Small intestine (tissue), 16 donors: ENCODE measurements at places on chromosomes 4 and X.
A peak's percentile ranks its signal among the peaks of the same experiment; 100 is the strongest.

DNA sequence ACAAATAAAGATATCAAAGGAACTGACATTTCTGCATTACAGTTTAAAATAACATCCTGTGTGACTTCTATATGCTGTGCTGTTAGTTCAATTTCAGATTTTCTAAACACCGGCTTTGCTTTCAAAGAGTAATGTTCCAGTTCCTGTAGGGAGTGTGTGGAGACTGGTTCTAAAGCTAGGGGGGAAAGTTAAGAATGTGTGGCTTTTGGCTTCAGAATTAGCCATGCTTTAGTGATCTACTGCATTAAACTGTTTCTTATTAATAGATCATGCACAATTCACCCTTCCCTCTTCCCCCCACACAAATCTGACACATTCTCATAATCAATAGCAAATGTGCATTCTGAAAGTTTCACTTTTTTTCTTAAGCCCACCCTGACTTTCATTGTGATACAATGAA, 32.0 kb upstream of the DKK2 start:
- no peak for DNase-seq

DNA sequence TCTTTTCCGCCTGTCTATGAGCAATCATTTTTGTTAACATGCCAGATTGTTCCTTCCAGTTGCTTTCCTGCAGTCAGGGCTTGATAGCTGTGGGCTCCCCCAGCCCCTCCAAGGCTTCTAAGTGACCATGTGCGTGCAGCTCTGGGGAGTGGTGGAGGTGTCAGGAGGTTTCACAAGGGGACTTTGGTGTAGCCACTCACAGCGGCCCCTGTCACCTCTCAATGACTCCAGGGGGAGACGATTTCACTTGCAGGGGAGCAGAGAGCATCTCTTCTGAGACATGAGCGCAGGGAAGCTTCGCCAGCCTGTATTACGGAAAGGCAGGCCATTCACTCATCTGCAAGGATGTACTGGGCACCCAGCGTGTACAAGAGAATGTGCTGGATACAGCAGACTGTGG, 3.1 kb upstream of the GPR78 start:
- no peak for DNase-seq

DNA sequence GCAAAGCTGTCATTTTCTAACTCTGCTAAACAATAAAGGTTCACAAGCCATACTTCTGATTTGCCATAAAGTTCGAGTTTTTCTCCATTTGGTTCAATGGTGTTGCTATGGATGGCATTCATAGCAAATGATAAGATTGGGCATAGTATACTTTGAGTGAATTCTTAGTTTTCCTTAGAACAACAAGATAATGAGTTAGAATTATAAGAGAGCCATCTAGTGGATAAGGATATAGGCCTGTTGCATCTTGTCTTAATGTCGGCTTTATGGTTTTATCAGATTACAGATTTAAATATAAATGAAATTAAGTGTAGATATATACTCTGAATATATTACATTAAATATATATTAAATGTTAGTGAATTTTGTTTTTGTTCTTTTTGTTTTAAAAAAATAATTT, 644.6 kb downstream of the IL1RAPL1 start:
- DNase-seq: no peak

DNA sequence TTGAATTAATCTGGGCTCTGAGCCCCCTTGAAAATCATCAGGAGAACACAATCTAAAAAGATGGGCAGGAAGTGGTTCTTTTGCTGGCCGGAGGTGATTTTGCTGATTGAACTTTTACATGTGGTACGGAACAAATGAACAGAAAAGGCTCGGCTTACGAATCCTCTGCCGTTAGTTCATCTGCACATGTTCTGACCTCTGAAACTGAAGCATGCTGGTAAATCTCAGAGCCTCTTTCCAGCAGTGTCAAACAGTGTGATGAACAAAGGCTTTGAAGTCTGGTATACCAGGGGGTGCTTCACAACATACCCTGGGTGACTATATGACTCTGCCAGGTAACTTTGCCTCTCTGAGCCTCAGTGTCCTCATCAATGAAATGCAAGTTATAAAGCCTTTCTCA, 194.2 kb upstream of the C1QTNF7 start:
- DNase-seq: no peak

DNA sequence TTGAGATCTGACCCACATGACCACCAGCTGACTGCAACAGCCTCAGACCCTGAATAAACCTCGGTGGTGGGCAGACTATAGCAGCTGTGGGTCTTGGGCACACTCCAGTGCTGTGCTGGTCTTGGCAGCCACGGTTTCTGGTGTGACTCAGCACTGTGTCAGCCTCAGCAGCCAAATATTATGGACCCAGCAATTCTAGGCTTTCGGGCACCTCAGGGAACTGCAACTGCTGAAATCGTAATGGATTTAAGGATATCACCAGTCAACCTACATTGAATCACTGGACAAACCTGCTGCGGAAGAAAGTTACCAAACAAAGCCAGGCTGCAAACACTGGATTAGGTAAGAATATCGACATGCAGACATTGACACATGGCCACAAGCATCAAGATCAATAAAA, 10.5 kb upstream of the UBE2NL start:
- no peak for DNase-seq

GRCh38 chr4:1512738-1513660, 106.8 kb upstream of the NKX1-1 start:
- peak; percentile 73 for DNase-seq

- no peak for DNase-seq
Measured at GRCh38 chr4:58191109-58191508, 1080.9 kb upstream of the IGFBP7 start.

DNA sequence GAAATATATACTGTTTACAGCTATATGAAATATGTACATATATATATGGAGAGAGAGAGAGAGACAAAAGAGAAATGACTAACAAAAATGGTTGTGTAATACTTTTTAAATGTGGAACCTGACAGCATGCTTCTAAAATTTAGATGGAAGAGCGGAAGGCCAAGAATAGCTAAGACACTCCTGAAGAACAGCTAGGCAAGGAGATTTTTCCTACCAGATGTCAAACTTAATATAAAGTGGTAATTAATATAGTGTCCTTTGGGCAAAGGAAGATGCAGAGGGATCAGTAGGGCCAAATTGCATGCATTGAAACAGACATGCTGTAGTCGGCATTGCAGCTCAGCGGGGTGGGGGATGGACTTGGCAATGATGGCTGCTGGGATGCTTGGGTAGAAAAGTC, 45.2 kb downstream of the ADD1 start:
- no peak for DNase-seq

- DNase-seq: no peak
Measured at GRCh38 chrX:16160729-16161128, 6.6 kb upstream of the MAGEB17 start.

DNA sequence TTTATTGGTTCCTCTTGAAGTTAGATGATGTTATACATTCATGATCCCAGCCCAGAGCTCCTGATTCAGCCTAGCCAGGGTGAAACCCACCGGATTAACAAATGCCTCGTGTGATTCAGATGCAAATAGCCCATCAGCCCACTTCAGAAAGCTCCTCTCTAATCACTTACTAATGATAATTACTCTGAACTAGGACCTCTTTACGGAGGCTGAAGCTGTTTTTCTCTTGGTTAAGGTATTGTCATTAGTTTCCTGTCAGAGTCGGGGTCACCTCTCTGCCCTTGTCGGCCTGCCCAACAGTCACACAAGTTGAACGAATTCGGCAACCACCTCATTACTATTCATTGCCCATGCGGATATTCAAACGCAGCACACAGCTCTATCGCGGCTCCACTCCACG, 36.6 kb downstream of the ZFP42 start:
- DNase-seq: no peak

DNA sequence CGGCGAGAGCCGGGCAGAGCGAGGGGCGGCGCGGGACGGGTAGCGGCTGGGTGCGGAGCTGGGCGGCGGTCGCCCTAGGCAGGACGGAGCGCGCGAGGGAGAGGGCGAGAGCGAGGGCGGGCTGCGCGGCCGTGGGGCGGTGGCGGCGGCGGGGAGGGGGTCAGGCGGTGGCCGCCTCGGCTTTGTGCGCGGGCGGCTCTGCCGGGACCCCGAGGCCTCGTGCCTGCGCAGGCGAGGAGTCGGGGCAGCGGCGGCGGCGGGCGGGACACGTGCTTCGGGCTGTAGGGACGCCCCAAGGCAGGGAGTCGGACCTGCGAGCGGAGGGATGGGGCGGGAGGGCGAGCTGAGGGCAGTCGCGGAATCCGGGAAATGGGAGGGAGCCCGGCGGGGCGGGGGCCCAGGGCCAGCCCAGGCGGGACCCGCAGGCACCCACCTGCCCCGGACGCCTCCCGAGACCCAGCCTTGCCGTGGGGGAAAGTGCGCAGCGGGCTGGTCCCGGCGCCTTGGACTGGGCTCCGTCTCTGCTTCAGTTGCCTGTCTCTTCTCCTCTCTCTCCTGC, 465 bp downstream of the BMPR1B start:
- no peak for DNase-seq

DNA sequence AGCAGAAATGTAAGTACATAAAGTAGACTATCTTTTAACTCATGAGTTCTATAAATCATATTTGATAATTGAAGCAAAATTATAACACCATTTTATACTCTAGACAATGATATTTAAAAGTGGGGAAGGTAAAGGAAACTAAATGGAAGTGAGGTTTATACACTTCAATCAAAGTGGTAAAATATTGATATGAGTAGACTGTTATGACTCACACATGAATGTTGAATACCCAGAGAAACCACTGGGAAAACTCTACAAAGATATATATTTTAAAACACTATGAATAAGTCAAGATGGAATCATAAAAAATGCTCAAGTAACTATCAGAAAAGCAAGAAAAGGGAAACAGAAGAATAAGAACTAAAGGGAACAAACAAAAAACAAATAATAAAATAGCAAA, 8.4 kb downstream of the VSIG1 start:
- DNase-seq: no peak

GRCh38 chrX:118974088-118974907, at the start of gene LONRF3:
LONRF3 (plus strand) TSS chrX:118974618; CDS start chrX:118974781, 163 bp downstream.
- DNase-seq: peak; percentile 64

DNA sequence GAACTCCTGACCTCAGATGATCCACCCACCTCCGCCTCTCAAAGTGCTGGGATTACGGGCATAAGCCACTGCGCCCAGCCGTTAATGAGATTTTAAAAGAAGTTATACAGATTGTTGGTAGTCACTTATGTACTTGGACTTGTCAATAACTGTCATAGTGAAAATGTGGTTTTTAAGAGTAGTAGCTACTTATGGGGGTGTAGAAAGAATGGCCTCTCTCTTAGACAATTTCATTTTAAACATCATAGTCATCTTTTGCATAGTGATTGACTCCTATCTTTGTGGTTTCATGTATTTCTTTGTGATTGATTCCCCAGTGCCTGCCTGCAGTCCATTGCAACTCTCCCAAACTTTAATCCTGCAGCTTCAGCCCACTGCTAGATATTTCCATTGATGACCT, 17.4 kb downstream of the FAM199X start:
- DNase-seq: no peak

DNA sequence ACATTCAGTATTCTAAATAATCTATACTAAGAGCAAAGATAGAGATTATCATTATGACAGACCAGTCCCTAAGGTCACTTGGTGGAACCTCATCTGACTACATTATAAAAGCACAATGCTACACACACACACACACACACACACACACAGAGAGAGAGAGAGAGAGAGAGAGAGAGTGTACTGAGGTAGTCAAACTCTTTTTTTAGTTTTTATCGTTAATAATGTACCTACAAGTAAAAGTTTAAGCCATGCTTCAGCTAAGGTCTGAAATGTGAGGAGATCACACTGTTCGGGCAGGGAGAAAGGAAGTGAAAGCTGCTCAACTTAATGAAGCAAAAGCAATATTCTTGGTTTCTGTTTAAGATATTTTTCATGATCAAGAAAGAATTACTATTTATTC, 75.8 kb upstream of the CCDC160 start:
- no peak for DNase-seq

DNA sequence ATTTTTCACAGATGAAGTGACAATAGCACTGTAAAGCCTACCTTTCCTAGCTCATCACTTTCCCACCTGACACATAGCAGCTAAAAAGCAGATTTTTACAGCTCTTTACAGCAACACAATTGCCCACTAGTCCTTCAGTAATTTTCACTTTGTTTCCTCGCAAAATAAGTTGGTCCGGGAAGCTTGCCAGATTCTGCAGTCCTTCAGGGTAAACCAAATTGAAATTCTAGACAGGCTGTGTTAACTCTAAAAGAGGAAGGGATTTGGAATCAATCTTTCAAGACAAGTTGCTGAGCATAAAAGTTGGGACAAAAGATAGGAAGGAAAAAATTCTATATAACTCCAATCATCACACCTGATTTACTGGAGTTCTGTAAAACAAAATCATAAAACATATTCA, 8.7 kb downstream of the C1QTNF7 start:
- DNase-seq: no peak

- no peak for DNase-seq
Measured at GRCh38 chr4:122928930-122929329, 6.5 kb upstream of the NUDT6 start.

DNA sequence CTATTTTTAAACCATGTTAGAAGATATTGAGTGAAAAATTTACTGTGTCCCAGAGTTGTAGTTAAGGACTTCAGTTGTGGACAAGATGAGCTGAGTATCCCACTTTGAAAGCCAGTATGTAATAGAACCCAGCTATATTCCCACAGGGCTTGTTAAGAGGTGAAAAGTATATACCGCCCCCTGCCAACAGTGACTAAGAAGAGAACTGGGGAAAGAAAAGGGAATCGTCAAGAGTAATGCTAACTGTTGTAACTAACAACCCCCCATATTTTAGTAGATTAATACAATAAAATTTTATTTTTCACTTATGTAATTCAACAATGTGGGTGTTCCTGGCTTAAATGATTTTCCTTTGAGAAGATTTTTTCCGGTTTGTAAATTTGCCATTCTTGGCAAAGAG, 250.4 kb upstream of the GIMD1 start:
- no peak for DNase-seq

- peak; percentile 22 for DNase-seq
Measured at GRCh38 chr4:185576962-185577950, 41.9 kb upstream of the PDLIM3 start.

DNA sequence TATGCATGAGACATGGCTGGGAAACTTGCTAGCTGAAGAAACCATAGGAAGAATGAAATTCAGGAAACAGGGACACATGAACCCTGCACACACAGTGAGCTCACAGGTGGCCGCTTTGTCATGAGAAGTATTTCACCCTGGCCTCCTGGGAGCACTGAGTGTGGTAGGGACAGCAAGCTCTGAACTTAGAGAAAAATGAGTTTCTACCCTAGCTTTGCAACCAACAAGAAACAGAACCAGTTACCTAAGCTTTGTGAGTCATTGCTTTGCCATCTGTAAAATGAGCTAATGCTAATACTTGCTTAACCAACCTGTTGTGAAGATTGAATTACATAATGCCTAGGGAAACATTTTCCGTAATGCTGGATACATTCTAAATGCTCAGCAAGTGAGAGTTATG, 206.6 kb upstream of the HS3ST1 start:
- no peak for DNase-seq
